ENCODE measurements at places on chromosomes 16 and 17.

- DNase-seq: peak; percentile 50
These were observed 93.1 kb downstream of the RTN4RL1 start for GRCh38 chr17:1931844-1932579.

DNA sequence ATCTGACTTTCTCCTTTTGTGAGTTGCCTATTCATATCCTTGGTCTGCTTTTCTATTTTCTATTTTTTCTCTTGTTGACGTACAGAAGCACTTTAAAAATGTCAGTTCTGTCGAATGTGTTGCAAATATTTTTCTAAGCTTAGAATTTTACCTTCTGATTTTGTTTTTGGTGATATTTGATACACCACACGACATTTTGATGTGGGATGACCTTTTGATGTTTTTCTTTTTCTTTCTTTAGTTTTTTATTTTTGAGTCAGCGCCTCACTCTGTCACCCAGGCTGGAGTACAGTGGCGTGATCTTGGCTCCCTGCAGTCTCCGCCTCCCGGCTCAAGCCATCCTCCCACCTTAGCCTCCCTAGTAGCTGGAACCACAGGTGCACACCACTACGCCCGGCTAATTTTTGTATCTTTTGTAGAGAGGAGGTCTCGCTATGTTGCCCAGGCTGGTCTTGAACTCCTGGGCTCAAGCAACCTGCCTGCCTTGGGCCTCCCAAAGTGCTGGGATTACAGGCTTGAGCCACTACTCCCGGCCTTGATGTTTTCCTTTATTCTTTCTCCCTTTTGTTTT lies 39.6 kb downstream of the WSB1 start:
- DNase-seq: no peak

DNA sequence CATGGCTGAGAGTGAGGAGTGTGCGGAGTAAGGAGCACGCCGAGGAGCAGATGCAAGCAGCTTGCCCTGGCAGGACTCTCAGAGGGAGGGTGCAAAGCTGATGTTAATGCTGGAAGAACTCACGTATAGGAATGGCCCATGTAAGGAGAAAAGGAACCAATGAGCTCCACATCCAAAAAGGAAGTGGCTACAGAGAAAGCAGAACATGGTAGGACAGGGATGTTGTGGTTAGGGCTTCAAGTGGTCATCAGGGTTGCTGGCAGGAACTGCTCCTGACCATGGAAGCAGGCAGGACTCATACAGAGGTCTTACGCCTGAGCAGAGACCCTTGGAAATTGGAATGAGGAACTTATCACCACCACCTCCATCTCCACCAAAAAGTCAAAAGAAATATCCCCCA lies 5.2 kb downstream of the MYO1D start:
- no peak for DNase-seq

GRCh38 chr17:69679829-69680228 lies 265.3 kb downstream of the MAP2K6 start:
- no peak for DNase-seq

DNA sequence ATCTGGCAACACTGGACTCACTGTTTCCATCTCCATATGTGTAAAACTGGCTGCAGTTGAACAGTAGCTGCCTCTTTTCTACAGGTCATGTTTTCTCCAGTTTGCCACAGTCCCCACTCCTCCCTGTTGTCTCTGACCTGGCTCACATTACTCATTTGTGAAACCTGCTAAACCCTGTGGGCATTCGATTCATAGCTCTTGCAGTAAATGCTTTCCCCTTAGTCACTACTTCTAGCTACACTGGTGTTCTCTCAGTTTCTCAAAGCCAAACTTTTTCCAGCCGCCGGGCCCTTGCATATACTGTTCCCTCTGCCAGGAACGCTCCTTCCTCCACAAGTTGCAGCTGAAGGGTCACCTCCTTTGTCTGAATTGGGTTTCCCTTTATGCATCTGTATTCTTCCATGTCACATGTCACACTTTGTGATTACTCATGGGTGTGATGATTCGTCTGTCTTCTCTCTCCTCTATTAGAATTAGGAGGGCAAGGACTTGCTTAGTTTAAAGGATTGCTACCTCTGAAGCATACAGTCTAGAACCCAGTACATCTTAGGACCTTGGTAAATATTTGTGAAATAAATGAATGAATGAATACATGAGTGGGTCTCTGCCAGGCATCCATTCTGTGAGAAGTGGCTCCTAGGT lies 15.0 kb upstream of the MT4 start:
- DNase-seq: peak; percentile 16

GRCh38 chr16:67837811-67838210 lies 4.3 kb upstream of the THAP11 start:
- no peak for DNase-seq

DNA sequence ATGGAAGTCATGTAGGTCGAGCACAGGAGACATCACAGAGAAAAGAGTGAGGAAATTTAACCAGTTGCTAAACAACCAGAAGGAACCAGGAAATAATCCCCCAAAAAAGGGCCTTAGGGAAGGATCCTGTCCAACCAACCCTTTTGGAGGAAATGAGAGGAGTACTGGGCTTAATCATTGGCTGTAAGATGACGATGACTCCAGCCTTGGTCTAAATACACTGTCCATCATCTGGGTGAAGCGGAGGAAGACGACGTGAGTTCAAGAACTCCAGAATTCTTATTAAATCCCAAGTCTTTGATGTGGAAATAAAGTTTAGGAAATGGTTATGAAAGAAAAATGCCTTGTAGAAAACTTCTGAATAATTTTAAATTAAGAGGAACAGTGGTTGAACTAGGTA lies 11.5 kb upstream of the ALOX15 start:
- DNase-seq: no peak

- DNase-seq: peak; percentile 58
These were observed 797 bp downstream of the HES7 start for GRCh38 chr17:8122924-8123694.

DNA sequence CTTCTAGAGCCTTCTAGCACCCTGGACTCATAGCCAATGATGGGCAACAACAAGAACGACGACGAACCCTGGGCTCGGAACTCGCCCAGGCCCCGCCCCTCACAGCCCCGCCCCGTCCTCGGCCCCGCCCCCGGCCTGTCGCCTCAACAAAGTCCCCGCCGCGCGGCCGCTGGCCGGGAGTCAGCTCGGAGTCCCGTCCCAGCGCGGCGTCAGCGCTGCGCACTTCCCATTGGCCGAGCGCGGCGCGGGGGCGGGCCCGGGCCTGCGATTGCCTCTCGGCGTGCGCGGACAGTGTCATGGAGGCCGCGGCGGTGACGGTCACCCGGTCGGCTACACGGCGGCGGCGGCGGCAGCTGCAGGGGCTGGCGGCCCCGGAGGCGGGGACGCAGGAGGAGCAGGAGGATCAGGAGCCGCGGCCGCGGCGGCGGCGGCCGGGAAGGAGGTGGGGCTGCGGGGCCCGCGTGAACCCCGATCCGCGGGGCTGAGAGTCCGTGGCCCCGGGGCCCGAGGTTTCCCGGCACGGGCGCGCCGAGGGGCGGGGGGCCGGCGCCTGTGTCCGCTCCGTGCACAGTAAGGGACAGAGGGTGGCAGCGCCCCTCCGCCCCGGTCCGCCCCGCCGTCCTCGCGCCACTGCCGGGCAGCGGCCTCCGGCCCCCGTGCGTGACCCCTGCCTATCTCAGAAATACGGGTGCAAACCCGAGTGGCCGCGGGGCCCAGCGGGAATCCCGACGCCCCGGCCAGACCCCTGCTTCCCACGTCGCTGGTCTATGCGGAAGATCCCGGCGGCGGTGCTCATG lies at the start of gene ENGASE:
Gene ENGASE (plus strand): TSS at position 176 of the 797 bp plus-strand sequence. CDS start 121 bp downstream, at position 297.
- DNase-seq: peak; percentile 88

- no peak for DNase-seq
These were observed 69.3 kb downstream of the ABCC1 start for GRCh38 chr16:16018705-16019104.

- DNase-seq: no peak
These were observed 29.3 kb downstream of the CEP295NL start for GRCh38 chr17:78873519-78874340.

- peak; percentile 98 for DNase-seq
These were observed 133.1 kb downstream of the ABCA8 start for GRCh38 chr17:68821860-68822696.

- DNase-seq: no peak
These were observed 168.2 kb upstream of the IRX6 start for GRCh38 chr16:55155815-55156214.

- DNase-seq: no peak
These were observed 19.9 kb upstream of the TENT4B start for GRCh38 chr16:50133214-50133613.

DNA sequence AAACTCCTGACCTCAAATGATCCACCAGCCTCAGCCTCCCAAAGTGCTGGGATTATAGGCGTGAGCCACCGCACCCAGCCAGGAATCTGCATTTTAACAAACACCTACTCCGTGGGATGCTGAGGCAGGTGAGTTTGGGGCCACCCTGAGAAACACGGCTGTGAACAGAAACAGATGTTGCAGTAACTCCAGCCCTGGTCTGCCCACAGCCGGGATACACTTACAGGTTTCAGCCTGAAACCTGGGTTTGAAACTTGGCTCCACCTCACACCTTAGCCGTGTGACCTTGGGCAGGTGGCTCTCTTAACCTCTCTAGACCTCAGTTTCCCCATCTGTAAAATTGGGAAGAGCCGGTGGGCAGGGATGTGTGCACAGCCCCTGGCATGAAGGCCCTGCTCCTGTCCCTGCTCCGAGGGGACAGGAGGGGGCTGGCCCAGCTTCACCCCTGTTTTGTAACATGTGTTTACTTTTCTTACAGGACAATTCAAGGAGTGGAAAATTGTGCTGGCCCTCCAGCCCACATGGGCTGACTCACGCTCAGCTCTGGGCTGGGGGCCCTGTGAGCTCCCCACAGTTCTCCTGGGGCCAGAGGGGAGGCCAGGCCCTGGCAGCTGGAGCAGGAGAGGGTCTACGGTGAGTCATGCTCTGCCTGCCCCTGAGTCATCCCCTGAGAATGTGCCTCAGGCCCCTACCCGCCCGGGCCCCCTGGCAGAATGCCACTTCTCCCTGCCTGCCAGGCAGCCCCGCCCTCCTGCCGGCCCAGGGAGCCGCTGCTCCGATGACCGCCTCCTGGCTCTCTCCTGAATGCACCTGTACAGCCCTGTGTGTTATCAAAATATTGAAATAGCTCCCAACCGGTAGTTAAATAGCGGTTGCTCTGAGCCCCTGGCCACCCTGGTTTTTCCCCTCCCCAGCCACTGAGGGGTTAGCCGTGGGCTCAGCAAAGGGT lies 7.7 kb upstream of the PPL start:
- peak; percentile 97 for DNase-seq

- no peak for DNase-seq
These were observed 49.7 kb downstream of the RNF112 start for GRCh38 chr17:19460700-19461099.

DNA sequence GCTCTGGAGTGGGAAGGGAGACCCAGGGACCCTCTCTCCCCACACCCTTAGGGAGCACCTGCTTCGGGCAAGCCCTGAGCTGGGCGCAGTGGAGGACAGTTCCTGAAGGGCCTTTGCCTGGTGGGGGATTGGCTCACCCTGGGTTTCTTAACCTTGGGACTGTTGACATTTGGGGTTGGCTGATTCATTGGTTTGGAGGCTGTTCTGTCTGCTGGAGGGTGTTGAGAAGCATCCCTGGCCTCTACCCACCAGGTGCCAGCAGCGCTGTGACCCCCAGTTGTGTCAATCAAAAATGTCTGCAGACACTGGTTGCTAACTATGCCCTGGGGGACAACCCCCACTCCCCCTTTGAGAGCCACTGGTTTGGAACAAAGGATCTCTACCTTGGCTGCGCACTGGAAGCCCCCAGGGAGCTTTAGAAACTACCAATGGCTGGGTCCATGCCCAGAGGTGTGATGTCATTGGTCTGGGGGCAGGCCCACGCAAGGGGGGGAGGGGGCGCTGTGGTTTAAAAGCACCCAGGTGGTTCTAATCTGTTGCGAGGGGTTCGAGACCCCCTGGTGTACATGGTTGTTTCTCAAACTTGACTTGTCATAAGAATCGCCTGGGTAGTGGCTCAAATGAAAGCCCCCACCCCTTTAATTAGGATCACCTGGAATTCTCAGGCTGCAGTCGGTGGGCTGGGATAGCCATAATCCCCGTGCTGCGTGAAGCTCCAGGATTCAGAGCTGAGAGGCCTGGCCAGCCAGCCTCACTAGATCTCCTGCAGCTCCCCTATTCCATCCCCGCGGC lies 151.9 kb upstream of the GSE1 start:
- no peak for DNase-seq

DNA sequence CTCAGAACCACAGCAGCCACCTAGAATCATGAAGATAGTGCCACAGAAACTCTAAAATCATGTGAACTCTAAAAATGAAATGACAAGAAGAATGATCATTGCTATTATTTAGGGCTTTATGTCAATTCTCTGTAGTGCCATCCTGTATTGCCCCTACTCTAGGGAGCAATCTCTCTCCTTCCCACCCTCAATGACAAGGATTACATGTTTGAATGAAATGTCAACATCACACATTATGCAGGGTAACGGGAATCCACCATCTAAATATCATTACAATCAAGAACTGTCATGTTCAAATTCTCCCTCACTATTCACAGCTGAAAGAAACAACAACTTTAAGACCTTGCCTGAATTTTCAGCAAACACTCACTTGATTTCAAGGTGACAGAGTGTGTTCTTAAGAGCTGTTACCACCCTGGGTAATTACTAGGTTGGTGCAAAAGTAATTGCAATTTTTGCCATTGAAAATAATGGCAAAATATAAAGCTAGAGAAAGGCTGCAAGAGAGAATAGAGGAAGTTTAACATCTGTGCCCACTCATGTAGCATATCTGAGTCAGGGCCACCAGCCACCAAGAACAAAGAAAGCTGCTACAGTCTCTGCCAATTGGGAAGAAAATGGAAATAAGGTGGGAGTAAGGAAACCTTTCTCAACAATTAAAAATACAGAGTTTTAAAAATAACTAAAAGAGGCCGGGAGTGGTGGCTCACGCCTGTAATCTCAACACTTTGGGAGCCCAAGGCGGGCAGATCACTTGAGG lies 112.8 kb upstream of the PSMD7 start:
- no peak for DNase-seq

DNA sequence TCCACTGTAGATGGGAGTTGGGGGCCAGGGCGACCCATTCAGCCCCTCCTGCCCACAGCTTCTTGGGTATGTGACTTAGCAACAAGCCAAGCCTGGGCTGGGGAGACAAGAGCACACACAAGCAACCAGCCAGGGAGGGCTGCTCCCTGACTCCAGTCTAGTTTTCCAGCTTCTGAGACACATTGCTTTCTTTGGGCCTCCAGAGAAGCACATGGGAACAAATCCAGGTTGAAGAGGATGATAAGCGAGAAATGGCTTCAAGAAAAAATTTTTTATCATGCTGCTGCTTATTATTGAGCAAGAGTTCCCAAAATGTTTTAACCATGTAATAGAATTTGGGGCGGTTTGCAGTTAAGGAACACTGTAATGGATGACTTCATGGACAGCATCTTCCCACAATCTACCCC lies 173.7 kb downstream of the SOX9 start:
- no peak for DNase-seq

All from SW480 (cell line).